ENCODE measurements at places on chromosomes 5 and 9.

DNA sequence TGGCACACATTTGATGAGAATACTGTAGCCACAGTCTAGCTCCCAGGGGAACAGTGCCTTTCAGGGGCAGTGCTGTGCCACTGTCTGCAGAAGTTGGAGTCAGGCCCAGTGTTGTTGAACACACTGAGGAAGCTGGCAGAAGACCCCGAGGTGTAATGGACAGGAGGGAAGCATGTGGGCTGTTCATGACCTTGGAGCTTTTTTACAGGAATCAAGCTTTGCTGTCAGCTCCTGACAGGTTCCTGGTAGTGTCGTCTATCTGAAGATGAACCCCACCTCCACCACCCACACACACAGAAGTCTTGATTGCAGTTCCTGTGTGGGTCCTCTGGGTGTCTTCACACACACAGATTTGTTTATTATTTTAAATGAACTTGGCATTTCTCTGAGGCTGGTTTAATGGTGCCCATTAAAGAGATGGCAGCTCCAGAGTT lies 40.3 kb upstream of the TNFAIP8 start:
- no peak for DNase-seq

DNA sequence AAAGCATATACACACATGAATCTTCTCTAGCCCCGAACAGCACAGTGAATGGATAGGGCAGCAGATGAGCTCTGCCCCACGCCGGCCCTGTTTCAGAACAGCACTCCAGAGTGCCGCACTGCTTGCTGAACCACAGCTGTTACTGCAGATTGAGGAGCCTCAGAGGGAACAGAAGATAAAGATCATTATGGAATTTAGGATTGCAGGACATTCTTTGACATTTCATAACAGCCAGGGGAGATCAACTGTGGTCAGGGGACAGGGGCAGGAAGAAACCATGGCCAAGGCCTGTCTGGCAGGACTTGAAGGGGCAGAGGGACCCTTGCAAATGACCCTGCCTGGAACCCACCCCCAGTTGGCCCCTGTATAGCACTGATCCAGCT lies 20.6 kb downstream of the IRF1 start:
- no peak for DNase-seq

DNA sequence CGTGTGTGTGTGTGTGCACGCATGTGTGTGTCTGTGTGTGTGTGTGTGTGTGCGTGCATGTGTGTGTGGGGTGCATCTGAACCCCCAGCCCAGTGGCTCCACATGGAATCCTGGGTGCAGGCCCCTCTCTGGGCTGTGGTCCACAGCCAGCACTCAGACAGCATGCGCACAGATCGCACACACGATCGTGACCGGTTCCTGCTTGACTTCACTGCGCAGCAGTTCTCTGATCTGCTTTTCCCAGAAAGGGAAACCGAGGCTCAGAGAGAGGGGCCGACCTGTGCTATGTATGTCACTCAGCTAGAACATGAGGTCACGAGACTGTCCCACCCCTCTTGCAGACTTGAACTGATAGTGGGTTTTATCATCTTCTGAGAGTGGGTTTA lies 34.4 kb downstream of the RASGEF1C start:
- no peak for DNase-seq

DNA sequence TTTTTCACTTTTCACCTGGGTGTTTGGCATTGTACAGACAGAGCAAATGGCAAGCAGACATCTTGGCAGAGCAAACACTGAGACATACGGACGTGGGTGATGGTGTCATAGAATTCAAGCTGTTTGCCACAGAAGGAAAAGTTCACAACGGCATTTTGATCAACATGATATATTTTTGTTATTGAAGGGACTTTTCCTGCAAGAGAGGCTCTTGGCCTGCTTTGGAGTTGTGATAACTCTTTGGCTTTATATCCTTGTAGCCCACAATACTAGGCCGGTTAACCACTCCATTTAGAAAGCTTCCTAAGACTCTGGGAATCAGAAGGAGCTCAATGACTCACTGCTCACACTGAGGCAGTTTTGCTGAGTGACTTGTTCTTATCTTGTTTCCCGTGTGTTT lies 1038.3 kb downstream of the TLE1 start:
- DNase-seq, result no peak

DNA sequence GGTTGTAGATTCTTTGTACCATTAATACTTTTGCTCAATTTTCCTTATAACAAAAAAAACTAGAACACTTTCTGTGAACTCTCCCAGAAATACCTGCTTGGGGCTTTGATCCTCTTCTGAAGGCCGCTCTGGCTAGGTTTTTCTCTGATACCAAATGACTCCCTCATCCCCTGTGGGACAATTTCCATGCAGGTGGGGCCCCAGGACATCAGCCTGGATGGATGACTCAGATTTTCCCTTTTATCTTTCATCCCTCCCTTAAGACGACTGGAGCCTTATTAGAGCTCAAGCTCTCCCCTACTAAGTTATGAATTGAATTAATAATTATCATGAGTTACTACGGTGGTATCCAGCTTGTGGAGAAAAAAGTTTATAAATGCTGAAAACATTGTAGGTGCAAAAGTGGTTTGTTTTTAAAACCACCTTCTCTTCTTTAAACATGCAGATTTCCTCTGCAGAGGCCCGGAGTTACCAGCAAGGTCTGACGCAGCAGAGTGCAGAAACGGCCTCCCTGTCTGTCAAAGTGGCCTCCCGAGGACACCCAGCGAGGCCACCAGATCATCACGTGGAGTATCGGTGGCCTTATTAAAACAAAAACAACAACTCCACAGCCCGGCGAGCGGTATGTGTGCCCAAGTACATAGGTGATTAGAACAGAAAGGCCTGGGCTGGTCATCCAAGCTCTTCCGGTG lies 50.8 kb upstream of the IRX4 start:
- no peak for DNase-seq

GRCh38 chr9:20271723-20272122 lies 350.6 kb downstream of the MLLT3 start:
- DNase-seq, result no peak

- no peak for DNase-seq
Observed at GRCh38 chr5:176547802-176548201, 1.3 kb upstream of the CDHR2 start.

Data from activated CD4-positive, alpha-beta T cell treated with anti-CD3 and anti-CD28 coated beads for 24 hours (primary cell).